Adrenal gland (tissue), 19 donors: ENCODE measurements at places on chromosomes 3 and 15. TPM values are rescaled to one million over a fixed set of nuclear protein-coding genes. Genes with fewer than 3 reads are reported as not detected.

OR5H2 gene
- not detected for total RNA-seq

PLSCR4 gene
- total RNA-seq: 81.5 TPM

SLC28A2 gene
- not detected for total RNA-seq

IMPG2 gene
- total RNA-seq: 0.14 TPM

TRPC1 gene
- total RNA-seq: 5.9 TPM

SPATA12 gene
- 0.80 TPM for total RNA-seq
